ENCODE measurements at places on chromosomes 7 and 10. TPM values are rescaled to one million over a fixed set of nuclear protein-coding genes. Genes with fewer than 3 reads are reported as not detected.

Gene IFIT1
- total RNA-seq, result 13.2 TPM

Gene SRRM3
- 3.0 TPM for total RNA-seq

DNA sequence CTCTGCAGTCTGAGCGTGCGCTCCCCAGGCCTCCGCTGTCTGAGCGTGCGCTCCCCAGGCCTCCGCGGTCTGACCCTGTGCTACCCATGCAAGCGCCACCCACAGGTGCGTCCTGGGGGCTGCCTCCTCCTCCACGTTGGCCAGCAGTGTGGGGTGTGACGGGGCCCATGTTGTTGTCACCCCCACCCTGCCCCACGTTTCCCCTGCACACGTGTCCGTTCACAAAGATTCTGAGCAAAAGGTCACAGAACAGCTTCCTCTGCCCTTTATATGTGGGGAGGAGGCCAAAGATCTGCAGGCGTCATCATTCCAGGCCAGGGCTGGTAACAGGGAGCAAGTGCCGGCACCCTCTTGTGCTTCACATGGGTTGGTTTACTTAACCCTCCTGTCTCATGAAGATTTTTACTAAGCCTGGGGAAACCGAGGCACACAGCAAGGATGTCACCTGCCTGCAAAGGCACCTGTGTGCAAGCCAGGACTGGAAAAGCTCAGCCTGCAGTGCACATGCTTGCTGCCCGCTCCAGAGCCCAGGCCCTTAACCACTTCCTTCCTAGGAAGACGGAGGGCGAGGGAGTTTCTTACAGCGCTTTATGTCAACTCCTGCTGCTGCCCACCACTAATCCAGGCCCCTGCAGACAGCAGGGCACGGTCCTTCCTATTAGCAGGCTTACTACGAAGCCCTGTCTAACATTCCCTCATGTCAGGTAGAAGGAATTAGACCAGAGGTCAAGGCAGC is 4.8 kb downstream of the GPR146 start:
- no peak for DNase-seq

GRCh38 chr7:50262446-50262845 is 42.1 kb upstream of the IKZF1 start:
- DNase-seq, result no peak
